ENCODE measurements at places on chromosomes 7 and 10.

DNA sequence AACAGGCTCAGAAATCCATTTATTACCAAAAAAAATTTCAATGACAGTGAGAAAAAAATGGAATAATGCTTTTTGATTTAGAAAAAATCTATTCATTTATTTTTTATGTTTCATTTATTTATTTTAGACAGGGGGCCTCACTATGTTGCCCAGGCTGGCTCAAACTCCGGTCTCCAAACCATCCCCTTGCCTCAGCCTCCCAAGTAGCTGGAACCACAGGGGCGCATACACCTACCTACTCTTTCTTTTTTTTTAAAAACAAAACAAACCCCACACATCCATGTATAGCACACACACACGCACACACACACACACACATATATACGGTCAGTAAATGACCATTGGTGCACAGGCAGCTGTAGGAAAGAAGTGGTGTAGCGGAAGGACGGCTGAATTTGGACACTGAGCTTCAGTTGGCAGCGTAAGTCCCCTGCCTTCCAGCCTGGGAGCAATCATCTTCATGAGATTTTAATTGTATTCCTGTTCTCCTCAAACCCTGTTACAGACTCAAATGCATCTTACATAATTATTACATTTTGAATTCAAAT, 28.8 kb downstream of the ARL4A start:
- peak; percentile 20 for DNase-seq

DNA sequence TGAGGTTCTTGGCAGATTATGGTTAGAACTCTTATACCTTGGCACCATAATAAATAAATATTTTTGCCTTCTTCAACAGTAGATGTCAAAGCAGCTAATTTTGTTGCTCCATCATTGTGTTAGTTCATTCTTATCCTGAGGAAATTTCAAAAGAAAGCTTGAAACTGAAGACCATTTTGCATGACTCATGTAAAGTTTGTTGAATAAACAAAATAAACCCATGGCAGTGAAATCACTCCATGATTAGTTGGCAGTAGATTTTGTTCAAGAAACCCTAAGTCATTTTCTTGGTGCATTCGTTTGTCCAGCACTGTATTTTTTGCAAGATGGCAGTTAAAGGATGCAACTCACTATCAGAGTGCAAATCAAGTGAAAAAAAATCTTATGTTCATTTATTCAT, 91.6 kb downstream of the HECW1 start:
- no peak for DNase-seq

GRCh38 chr10:73117976-73118743, 7.9 kb downstream of the NUDT13 start:
- no peak for DNase-seq

DNA sequence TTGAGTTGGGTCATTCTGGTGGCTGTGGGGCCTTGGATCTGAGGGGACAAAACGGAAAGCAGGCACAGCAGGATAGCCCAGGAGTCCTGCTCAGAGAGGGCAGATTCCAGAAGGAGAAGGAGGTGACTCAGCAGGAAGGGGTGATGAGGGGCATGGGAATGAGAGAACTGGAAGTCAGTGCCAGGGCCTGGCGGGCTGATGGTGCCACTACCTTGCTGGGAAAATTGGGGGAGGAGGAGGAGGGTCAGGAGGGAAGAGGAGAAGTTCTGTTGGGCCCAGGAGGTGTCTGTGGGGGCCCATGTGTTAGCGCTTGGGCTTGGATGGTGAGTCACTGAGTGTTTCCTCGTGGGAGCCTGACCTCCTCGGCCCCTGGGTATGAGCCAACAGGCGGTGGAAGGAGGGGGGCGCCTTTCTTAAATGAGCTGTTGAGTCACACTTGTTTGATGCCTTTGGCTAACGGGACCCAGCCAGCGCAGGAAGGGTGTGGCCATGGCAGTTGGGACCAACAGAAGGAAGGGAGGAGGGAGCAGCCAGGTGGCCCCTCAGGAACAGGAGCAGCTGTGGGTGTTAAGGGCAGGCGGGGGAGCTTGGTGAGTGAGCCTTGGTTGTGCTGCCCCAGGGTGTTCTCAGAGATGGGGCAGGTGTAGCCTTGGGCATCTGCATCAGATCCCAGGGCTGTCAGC, 130.0 kb upstream of the BTBD16 start:
- no peak for DNase-seq

GRCh38 chr7:20193242-20193777, 23.9 kb downstream of the MACC1 start:
- no peak for DNase-seq

DNA sequence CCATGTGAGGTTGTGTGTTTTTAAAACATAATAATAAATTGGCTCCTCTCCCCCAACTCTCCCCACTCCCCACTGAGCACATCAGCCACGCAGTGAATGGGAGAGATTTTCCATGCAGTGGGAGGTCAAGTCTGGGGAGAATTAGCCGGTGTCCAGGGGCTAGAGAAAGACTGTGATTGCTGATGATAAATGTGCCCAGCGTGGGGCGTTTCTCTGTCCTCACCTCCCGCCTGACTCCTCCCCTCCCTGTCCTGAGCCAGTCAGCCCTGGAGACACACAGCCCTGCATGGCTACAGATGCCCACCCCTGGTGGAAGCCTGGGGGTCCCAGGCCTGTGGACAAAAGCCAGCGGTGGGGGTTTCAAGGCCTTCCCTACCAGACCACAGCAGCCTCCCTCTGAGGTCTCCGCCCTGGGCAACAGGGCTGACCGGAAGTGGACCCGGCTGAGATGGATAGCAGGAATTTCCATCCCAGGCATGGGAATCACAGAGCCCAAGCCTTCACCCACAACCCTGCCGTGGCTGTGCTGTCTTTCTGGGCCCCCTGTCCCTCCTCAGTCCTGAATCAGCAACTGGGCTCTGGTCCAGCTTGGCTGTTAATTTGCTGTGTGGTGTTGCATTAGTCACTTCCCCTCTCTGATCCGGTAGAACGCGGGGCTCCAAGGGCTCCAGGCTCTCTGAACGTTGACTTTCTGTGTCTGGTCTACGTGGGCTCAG, 46.8 kb upstream of the SLC29A3 start:
- no peak for DNase-seq

DNA sequence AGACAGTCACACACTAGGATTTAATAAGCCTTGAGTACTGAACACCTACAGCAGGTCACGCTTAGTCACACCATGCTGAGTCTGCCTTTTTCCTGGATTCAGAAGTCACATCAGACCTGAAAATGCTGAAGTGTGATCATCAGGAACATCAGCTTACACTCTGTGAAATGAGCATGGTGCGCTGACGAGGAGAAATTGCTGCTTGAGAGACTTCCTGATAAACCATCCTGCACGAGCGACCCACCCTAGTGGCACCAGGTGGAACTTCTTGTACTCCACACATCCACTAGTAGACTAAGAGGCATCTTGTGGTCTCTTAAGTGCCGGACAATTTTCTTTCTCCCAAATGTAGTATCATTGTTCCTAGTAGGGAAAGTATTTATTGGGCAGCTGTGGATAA, 51.8 kb upstream of the MRLN start:
- DNase-seq: no peak

DNA sequence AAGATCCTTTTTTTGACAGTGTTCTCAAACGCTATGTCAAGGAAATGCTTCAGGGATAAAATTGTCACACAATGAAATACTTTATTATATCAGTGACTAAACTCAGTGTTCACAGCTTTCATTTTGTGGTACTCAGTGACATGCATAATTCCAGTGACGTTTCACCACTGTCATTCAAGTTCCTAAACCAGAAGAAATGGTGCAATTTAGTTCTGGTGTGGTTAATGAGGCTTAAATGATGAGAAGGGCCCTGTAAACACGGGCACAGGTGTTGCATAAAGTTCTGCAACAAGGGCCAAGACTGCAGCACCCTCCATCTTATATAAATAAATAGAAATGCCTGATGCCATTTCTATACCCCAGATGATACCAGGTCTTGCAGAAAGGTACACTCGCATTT, 1247.1 kb downstream of the GATA3 start:
- no peak for DNase-seq

DNA sequence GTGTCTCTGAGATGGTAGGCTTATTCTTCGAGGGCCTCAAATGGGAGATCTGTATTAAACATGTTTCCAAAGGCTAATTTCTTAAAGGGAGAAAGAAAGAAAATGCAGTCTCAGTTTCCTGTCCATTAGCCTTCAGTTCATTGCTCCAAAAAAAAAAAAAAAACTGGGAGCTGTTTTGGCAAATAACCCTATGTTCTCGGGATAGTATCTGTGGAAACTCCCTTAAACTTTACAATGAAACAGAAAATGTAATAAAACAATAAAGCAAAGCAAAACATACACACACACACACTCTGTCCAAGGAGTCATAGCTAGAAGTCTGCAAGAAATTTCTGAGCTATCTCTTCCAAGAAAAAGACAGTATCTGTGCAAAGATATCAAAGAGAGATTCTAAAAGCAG, 172.5 kb upstream of the CELF2 start:
- DNase-seq: no peak

DNA sequence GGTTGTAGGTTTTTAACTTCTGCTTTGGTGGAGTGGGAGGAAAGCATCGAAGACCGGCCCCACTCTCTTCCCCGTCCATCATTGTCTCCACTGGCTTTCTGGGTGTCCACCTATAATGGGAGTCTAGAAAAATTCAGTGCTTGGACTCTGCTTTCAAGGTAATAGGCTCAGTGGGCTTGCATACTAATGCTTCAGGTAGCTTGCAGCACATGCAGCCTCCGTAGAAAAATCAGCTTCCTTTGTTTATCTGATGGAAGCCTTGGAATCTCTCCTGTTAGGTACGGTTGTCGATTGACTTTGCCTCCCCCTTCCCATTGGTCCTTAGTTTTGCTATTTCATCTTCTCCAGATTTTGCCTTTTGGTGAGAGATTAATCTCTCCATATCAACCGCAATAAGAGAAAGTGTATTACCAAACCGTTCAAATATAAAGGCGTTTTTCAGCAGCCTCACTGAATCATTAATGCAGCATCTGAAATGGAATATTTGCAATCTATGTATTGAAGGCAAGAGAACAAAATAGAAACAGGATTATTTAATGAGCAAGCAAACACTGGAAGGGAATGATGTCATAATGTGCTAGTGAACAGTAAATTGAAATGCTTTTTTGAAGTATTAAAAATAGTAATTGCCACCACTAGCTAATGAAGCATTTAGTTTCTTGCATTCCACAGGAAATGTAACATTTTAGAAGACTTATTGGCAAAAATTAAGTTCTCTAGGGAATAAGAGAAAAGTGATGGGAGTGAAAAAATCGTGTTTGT, 944 bp downstream of the AVL9 start:
- DNase-seq: no peak

- DNase-seq: no peak
Observed at GRCh38 chr10:88896994-88897853, 17.2 kb downstream of the STAMBPL1 start.

DNA sequence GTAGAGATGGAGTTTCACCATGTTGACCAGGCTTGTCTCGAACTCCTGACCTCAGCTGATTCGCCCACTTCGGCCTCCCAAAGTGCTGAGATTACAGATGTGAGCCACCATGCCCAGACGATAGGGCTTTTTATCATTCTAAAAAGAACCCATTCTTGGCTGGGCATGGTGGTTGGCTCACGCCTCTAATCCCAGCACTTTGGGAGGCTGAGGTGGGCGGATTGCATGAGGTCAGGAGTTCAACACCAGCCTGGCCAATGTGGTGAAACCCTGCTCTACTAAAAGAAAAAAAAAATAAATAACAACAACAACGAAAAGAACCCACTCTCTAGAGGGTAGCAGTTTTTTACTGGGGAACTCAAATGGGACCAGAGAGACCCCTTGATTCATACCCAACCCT, 112.7 kb downstream of the PLXDC2 start:
- no peak for DNase-seq

GRCh38 chr7:23791721-23792120, 81.7 kb downstream of the STK31 start:
- no peak for DNase-seq

DNA sequence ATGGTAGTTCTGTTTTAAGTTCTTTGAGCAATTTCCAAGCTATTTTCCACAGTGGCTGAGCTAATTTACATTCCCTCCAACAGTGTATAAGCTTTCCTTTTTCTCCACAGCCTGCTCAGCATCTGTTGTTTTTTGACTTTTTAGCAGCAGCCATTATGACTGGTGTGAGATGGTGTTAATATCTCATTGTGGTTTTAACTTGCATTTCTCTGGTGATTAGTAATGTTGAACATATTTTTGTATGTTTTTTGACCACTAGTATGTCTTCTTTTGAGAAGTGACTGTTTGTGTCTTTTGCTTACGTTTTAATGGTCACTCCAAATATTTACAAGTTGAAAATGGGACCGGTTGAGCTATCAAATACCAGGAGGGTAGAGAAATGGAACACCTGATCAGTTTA, 20.4 kb downstream of the GNG11 start:
- no peak for DNase-seq

GRCh38 chr10:124095096-124095495, 1.7 kb upstream of the CHST15 start:
- DNase-seq: peak; percentile 73

- no peak for DNase-seq
Observed at GRCh38 chr7:36115448-36116321, 37.4 kb upstream of the EEPD1 start.

GRCh38 chr7:33191340-33191739, 62.0 kb downstream of the BBS9 start:
- DNase-seq: no peak

GRCh38 chr7:113285411-113285810, 167.1 kb upstream of the SMIM30 start:
- DNase-seq: no peak

- no peak for DNase-seq
Observed at GRCh38 chr7:50281680-50282445, 22.7 kb upstream of the IKZF1 start.

DNA sequence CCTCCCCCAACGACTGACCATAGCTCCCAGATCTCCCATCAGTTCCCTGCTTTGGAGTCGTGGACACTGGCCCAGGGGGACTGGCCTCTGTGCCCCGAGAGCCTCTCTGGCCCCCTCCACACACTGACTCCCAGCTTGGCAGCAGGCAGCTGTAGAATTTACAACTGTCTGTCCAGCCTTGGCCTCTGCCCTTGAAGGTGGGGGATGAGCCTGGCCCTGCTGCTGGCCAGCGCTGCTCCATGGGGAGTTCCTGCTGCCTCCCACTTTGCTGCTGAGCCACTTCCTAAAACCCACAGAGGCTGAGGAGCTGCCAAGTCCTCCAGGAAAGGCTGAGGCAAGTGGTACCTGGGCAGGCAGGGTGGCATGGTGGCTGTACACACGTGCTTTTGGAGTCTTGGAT, 147.1 kb downstream of the WDR11 start:
- DNase-seq: no peak

- no peak for DNase-seq
Observed at GRCh38 chr7:20958572-20958971, 171.9 kb upstream of the SP8 start.

DNA sequence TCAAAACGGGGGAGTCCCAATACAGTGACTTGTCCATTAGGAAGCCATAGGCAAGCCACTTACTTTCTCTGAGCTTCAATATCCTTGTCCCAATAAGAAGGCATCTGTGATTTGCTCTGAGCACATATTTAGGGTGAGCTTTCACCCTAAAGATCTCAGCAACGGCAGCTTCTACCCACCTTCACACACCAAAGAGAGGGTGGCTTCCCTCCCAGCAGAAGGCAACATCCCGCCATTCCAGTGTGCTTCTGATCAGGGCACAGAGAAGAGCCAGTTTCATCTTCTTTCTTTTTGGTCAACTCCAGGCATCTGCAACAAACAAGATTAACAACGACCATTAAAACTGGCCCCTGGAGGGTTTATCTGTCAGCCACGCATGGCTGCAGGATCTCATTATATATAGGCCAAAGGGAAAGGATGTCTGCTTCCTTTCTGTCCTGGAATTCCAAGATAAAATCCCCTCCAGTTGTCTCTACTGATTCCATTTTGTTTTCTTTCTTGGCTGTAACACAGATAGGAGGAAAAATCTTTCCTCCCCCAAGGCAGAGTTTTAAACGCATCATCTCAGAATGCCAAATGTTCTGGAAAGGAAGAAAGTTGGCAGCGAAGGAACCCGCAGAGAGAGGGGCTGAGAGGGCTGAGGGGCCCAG, 491 bp upstream of the SH2D4B start:
- DNase-seq: no peak

Measured in spinal cord (tissue), 10 donors.